ENCODE measurements at places on chromosomes 3 and 15.

GRCh38 chr3:3433711-3434110 lies 254.2 kb upstream of the CRBN start:
- no peak for DNase-seq

DNA sequence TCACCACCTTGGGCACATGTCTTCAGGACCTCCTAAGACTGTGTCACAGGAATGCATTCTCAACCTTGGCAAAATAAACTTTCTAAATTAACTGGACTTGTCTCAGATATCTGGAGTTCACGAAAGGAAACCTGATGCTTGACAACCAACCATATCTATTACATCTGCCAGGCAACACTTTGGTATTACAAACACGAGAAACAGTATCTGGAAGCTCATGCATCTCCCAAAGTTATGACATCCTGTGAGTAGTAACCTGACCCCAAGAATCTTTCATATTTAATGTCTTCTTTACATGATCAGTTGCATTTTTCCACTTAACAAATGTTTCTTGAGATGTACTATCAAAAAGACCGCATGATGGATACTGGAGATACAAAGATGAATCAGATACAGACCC lies 465.3 kb upstream of the AGTR1 start:
- no peak for DNase-seq

GRCh38 chr3:133812872-133813271 lies 7.3 kb downstream of the SRPRB start:
- DNase-seq = no peak

DNA sequence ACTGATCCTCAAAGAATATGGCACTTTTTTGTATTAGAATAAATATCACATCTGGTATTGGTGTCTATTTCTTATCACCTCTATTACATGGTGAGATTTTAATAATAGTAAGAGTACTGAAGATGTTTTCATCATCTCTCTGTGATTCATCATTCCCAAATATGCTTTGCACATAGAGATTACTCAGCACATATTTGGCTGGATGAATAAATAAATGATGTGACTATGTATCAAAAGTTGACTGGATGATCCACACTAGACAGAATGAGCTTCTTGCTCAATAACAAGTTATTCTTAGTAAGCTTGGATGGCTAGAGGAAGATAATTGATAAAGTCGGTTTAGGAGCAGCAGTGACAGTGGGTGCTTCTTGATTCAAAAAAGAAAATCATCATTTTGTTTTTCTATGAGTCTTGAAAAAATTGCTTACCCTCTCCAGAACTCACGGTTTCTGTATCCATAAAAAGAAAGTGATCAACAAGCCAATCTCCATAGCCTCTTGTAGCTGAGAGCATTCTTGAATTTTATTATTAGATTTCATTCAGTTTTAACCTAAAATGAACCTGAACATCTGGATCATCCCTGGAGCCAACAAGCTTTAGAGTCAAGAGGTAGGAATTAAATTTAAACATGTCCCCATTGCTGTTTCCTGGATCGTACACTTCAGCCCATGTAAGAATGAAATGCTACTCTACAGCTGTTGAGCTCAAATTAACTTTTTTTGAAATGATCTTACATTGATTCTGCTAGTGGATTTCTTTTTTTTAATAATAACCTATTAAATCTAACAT lies 104.8 kb upstream of the OSTN start:
- DNase-seq = no peak

DNA sequence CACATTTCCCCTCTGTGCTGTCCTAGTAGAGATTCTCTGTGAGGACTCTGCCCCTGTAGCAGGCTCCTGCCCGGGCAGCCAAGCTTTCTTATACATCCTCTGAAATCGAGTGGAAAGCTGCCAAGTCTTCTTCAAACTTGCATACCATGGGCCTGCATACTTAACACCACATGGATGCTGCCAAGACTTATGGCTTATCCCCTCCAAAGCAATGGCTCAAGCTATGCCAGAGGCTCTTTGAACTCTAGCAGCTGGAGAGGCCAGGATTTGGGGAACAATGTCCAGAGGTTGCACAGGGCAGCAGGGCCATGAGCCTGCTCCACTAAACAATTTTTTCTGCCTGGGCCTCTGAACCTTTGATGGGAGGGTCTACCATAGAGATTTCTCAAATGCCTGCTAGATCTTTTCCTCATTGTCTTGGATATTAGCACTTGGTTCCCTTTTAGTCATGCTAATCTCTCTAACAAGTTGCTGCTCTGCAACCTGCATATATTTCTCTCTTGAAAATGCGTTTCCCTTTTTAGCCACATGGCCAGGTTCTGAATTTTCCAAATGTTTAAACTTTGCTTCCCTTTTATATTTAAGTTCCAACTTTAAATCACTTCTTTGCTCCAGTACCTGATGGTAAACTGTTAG lies 6.1 kb upstream of the PLSCR4 start:
- no peak for DNase-seq

DNA sequence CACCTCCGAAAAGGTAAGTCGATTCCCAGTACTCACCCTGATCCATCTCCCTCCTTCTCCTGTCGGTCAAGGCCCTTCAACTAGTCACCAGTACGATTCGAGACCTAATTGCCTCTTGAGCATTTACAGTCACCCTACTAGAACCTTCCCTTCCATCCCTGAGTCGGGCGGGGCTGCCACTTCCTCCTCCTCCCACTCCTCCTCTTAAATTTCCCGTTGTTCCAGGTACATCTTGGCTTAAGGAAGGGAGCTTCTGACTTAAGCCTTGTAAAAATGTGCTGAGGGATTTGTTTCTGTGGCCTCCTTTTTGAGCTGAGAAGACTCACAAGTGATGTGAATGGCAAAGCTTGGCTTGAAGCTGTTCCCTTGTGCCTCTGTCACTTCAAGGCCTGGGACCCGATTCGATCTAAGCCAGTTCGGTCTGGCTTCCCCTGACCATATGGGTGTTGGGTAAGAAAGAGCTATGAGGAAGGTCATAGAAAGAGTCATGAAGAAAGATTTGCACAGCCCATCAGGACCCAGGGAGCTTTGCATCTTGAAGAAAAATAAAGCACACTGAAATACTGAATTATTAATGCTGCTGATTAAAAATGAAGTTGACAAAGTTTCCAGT lies 28.1 kb downstream of the LCMT2 start:
- DNase-seq = no peak

- DNase-seq = no peak
Observed at GRCh38 chr3:11120091-11120805, 34.0 kb upstream of the HRH1 start.

GRCh38 chr15:61025781-61026180 lies 203.3 kb downstream of the RORA start:
- DNase-seq = no peak

DNA sequence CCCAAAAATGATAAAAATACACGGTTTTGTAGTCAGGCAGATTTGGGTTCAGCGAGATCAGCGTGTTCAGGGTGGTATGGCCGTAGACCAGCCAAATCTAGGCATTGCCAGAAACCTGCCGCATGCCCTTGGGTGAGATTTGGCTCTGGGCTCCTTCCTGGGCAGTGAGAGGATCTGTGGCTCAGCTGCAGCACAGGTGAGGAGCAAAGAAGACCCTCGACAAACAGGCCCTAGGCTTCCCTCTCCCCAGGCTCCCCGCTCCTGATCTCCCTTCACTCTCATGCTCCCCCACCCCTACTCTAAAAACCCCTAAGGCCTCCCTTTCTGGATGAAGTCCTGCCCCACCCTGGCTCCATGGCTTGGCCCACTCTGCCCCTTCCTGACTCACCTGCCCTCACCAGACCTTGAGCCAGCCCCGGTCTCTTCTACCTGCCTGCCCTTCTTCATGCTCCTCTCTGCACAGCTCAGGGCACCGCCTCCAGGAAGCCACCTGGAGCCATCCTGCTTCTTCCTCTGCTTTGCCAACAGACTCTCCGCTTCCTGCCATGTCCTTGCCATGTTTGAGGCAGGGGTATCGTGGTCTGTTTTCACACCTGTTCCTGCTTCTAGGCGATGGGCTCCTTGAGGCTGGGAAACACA lies 88.1 kb downstream of the CORO2B start:
- no peak for DNase-seq

GRCh38 chr3:101273156-101273555 lies 47.2 kb downstream of the IMPG2 start:
- DNase-seq = no peak

DNA sequence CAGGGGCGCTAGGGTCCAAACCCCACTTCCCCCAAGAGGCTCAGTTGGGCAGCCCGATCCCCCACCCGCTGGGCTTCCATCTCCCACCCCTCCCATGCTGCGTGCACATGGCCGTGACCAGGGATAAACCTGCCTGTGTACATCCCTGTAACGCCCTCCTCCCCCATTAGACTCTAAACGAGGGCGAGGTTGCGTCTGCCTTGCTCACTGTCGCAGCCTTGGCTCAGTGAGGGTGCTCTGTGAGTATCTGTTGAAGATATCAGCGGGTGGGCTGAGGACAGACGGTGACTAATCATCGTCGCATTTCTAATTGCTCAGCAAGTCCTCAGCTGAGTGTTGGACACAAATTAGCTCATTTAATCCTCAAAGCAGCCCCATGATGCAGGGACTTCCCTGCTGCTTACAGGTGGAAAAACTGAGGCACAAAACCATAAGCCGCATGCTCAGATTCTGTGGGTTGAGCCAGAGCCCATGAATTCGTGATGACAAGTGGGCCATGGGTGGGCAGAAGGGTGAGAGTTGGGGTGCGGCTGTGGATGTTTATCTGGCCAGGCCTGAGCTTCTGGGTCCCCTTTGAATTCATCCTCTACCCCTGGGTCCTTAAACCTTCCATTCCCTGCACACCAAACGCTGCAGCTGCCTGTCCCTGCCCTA lies 26.0 kb downstream of the FBLN2 start:
- no peak for DNase-seq

GRCh38 chr15:81161160-81161673 lies 27.1 kb downstream of the CFAP161 start:
- no peak for DNase-seq

DNA sequence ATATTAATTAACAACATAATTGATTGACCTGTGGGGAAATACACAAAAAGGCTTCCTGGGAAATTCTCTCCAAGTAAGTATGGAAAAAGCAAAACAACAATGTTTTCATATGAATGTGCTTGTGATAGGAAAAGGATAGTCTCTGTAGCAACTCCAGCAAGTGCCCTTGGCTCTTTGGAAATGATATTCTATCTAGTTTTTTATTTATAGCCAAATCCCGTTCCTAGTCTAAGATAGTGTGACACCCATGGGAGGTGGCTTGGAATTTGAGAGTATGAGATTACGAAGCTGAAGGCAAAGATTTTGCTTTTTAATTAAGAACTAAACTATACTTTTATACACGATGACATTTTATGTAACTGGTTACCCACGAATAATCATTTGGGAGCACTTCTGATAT lies 119.9 kb downstream of the PDZRN3 start:
- no peak for DNase-seq

DNA sequence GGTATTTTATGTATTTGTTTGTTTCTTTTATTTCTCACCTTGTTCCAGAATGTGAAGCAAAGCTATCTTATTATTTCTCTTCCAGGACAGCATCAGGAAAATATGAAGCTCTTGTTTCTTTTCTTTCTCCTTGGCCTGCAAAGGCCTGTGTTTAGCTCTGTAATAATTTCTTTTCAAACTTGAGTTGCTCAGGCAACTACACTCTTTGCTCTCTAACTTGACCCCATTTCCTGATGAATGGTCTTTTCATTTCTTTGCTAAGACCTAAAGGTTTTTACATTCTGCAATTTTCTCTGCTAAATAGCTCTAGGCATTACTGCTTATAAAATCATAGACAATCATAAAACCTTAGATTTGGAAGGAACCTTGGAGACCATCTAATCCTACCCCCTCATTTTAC lies 26.2 kb upstream of the ZNF770 start:
- no peak for DNase-seq

- no peak for DNase-seq
Observed at GRCh38 chr3:50445919-50446318, 57.5 kb downstream of the CACNA2D2 start.

- no peak for DNase-seq
Observed at GRCh38 chr15:39942101-39942752, 8.3 kb downstream of the EIF2AK4 start.

DNA sequence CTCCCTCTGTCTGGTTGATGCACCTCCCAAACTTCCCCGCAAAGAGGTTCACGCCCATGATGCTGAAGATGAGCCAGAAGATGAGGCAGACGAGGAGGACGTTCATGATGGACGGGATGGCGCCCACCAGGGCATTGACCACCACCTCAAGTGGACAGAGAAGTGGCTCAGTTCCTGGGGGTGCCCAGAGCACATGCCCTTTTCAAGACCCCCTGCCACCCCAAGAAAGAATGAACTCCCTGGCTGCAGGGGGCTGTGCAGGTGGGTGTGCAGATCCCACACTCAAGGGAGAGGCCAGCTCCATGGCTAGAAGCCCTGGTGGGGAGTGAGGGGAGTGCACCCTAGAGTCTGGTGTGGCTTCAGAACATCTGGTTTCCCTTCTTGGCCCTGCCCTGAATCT lies 64.1 kb downstream of the EXOG start:
- no peak for DNase-seq

DNA sequence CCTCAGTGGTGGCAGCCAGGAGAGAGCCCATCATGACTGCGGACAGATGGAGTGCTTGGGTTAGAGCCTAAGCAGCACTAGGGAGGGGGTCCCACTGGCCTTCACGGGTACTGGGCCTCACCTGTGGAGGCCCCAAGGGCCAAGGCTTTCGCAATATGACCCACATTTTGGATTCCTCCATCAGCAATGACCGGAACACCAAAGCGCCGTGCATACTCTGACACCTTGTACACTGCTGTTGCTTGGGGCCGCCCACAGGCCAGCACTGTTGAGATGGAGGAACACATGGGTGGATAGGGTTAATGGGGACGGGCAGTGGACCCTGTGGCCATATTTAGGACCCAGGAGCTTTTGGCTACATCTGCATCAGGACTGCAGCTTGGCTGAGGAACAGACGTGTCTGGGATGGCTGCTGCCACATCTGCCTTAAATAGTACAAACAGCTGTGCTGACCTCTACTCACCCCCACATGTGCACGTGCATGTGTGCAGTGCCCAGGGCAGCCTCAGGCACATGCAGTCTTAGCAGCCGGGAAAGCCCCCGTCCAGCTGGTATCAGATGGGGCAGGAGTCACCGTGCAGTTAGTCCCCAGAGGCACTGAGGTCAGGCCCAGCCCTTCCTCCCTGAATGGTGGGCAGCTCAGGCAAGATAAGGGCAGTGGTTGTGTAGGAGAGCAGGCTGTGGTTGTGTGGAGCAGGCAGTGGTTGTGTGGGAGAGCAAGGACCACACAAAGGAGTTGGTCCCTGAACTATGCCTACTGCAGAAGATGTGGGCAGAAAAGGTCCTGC lies 3.3 kb downstream of the NDUFAF3 start:
- DNase-seq = no peak

DNA sequence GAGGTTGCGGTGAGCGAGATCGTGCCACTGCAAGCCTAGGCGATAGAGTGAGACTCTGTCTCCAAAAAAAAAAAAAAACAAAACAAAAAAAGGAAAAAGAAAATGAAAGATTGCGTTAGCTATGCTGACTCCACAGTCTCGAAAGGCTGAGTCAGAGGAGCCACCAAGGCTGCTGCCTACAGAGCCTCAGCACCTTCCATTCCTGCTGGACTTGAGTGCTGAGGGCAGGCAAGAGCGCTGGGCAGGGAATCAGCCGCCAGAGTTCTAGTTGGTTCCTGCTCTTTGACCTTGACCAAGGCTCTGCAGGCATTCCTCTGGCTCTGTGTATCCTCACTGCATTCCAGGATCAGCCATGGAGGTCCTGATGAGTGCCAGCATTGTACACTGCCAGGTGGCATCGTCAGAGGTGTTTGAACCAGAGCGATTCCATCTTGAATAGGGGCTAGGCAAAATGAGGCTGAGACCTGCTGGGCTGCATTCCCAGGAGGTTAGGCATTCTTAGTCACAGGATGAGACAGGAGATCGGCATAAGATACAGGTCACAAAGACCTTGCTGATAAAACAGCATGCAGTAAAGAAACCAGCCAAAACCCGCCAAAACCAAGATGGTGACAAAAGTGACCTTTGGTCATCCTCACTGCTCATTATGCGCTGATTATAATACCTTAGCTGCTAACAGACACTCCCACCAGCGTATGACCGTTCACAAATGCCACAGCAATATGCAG lies 5.9 kb downstream of the MESP2 start:
- DNase-seq = no peak
